ENCODE measurements at places on chromosomes 7 and 10.

- no peak for DNase-seq
- H3K4me1 ChIP-seq: no peaks in the 10 kb centered on the region
- peaks cover 37% of the 10 kb centered on the region for H3K27me3 ChIP-seq
- no peak overlapping the region for H3K27ac ChIP-seq
- H3K4me3 ChIP-seq: no peak overlapping the region
Measured at GRCh38 chr10:127736222-127736914, 617 bp upstream of the FOXI2 start.

DNA sequence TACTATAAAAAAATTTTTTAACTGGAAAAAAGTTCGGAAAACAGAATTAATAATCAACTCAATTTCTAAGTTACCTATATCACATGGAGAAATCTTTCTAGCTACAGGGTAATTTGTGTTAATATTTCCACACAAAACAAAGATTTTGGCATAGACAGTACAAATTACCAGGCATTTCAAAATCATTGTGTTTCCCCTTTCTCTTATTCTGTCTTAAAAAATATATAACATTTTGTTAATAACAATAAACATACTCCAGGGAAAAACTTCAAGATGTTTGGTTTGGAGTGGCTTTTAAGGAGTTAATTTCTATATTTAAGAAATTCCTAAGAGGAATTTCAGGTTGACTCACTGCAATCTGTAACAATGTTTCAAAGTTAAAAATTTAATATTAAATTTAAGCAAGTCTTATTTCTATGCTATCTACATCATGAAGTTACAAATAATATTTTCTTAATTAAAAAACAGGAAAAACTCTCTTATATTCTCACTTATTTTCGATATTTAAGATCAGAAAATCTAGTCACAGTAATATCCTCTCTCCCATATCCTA is 132.6 kb downstream of the NRBF2 start:
- peaks cover 32% of the 10 kb centered on the region for H3K4me1 ChIP-seq
- no peaks in the 10 kb centered on the region for H3K27me3 ChIP-seq
- DNase-seq: no peak
- peaks cover 21% of the 10 kb centered on the region for H3K36me3 ChIP-seq

GRCh38 chr7:33986951-33987947 is 81.9 kb downstream of the BMPER start:
- no peak for DNase-seq
- no peaks in the 10 kb centered on the region for H3K36me3 ChIP-seq
- no peak overlapping the region for H3K27ac ChIP-seq
- H3K27me3 ChIP-seq: no peaks in the 10 kb centered on the region
- no peak overlapping the region for H3K4me3 ChIP-seq

- H3K4me3 ChIP-seq: no peak overlapping the region
- H3K27me3 ChIP-seq: peaks cover 7% of the 10 kb centered on the region
- H3K4me1 ChIP-seq: no peaks in the 10 kb centered on the region
- H3K36me3 ChIP-seq: no peaks in the 10 kb centered on the region
- no peak overlapping the region for H3K27ac ChIP-seq
- DNase-seq: no peak
Measured at GRCh38 chr7:131166066-131166465, 161.6 kb upstream of the MKLN1 start.

- no peak overlapping the region for H3K4me3 ChIP-seq
- no peaks in the 10 kb centered on the region for H3K4me1 ChIP-seq
- no peaks in the 10 kb centered on the region for H3K27me3 ChIP-seq
- no peaks in the 10 kb centered on the region for H3K36me3 ChIP-seq
Measured at GRCh38 chr10:80985102-80985501, 447.4 kb downstream of the SH2D4B start.

- H3K27ac ChIP-seq: no peak overlapping the region
- no peaks in the 10 kb centered on the region for H3K4me1 ChIP-seq
- no peak for DNase-seq
Measured at GRCh38 chr7:41385996-41386395, 316.9 kb downstream of the INHBA start.

GRCh38 chr10:95788830-95789229 is 32.9 kb downstream of the ENTPD1 start:
- H3K27me3 ChIP-seq: no peaks in the 10 kb centered on the region
- no peak for DNase-seq
- peaks cover 10% of the 10 kb centered on the region for H3K36me3 ChIP-seq
- no peak overlapping the region for H3K4me3 ChIP-seq

DNA sequence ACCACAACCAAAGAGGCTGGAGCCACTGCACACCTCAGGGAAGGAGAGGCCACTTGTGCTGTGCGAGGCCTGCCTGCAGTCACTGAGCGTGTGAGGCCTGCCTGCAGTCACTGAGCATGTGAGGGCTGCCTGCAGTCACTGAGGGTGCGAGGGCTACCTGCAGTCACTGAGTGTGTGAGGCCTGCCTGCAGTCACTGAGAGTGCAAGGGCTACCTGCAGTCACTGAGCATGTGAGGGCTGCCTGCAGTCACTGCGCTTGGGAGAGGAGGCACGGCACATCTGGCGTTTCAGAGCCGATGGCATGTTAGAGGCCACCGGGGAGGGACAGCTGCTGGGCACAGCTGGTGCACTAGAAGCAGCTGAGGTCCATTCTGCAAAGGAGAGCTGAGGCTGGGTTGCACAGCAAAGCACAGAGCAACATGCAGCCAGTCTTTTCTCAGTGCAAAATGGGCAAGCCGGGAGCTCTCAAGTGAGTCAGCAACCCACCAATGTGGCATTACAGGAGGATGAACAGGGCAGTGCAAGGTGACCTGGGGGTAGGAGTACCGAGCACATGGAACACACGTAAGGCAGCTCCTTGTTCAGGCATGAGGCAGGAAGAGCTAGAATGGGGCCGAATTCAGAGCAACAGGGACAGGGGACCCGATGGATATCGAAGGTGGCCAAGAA is 540.1 kb downstream of the PTPRN2 start:
- no peaks in the 10 kb centered on the region for H3K36me3 ChIP-seq
- no peak overlapping the region for H3K27ac ChIP-seq

DNA sequence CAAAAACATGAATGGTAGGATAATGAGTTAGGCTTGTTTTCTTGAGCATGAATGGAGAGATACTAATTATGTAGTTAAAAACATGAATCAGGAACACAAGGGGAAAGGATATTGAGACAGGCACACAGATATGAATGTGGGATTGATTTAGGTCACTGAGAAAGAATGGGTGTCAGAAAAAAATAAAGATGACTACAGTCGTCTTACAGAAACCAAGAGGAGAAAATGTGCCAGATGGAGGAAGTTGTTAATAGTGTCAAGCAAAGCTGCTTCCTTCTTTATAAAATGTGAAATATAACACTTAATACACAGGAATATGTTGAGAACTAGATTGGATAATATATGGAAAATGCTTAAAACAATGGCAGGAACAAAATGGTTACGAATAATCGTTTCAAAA is 173.3 kb upstream of the BET1 start:
- no peak for DNase-seq
- peaks cover 2% of the 10 kb centered on the region for H3K4me1 ChIP-seq
- no peak overlapping the region for H3K27ac ChIP-seq
- H3K4me3 ChIP-seq: no peak overlapping the region
- no peaks in the 10 kb centered on the region for H3K36me3 ChIP-seq
- peaks cover 9% of the 10 kb centered on the region for H3K27me3 ChIP-seq

- peak overlapping the region; percentile 49 for H3K4me3 ChIP-seq
- H3K36me3 ChIP-seq: no peaks in the 10 kb centered on the region
- peak; percentile 83 for DNase-seq
- no peaks in the 10 kb centered on the region for H3K27me3 ChIP-seq
- no peak overlapping the region for H3K27ac ChIP-seq
Measured at GRCh38 chr7:100516135-100516812, 22.7 kb upstream of the AGFG2 start.

DNA sequence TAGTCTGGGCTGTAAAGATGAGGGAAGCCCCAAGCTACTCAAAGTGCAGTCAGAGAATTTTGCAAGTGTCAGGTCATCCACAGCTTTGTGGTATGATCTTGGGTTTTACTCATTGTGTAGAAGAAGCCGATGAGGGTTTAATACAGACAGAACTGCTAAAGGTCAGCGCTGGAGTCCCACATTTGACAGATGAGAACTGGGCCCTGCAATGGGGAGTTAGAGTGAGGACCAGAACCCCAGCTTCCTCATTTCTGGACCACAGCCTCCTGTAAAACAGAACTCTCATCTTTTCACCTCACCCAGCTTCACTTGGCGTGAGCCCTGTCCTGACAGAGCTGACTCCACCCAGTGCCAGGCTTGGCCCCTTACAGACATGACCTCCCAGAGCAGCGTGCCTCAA is 20.1 kb downstream of the LRRC20 start:
- H3K36me3 ChIP-seq: no peaks in the 10 kb centered on the region
- no peak overlapping the region for H3K27ac ChIP-seq
- H3K4me1 ChIP-seq: peaks cover 11% of the 10 kb centered on the region
- no peak overlapping the region for H3K4me3 ChIP-seq
- no peak for DNase-seq

GRCh38 chr10:71945819-71946474 is 18.2 kb upstream of the CHST3 start:
- H3K4me3 ChIP-seq: no peak overlapping the region
- no peak overlapping the region for H3K27ac ChIP-seq
- H3K27me3 ChIP-seq: peaks cover 2% of the 10 kb centered on the region
- peaks cover 2% of the 10 kb centered on the region for H3K36me3 ChIP-seq
- DNase-seq: no peak
- no peaks in the 10 kb centered on the region for H3K4me1 ChIP-seq

DNA sequence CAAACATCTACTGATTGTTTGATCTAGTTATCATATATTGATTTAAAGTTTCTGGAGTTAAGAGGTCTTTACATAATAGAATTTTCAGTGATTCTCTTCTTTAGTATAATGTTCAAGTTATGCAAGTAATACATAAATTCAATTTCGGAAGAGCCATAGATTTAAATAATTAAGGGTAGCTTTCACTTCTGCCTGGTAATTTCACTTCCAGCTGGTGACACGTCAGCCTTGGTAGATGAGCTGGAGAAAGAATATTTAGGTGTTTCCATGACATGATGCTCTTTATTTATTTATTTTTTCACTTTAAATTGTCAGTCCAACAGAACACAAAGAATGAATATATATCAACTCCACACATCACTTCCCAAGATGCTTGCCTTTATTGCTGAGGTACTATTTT is 5.2 kb upstream of the OTUD1 start:
- DNase-seq: no peak
- peaks cover 13% of the 10 kb centered on the region for H3K4me1 ChIP-seq
- H3K4me3 ChIP-seq: no peak overlapping the region
- H3K27me3 ChIP-seq: no peaks in the 10 kb centered on the region
- H3K36me3 ChIP-seq: no peaks in the 10 kb centered on the region
- H3K27ac ChIP-seq: no peak overlapping the region

DNA sequence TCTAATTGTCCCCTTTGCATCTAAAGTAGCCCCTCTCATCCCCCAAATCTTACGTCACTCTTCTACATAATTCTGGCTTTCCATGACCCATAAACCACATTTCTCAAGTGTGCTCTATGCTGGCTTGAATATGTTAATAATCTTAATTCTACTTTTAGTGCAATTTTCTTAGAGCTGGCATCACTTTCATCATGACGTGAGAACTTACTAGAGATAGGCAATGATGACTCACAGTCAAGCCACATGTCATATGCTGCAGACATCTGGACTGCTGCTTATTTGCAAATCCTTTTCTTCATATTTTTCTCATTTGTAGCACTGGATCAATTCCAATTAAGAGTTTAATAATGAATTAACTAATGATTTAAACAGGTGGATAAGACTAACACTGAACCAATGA is 260.7 kb upstream of the PRKCQ start:
- peaks cover 4% of the 10 kb centered on the region for H3K4me1 ChIP-seq
- H3K4me3 ChIP-seq: no peak overlapping the region
- peaks cover 26% of the 10 kb centered on the region for H3K27me3 ChIP-seq
- H3K36me3 ChIP-seq: no peaks in the 10 kb centered on the region

GRCh38 chr7:43944286-43944685 is 18.1 kb downstream of the UBE2D4 start:
- no peak overlapping the region for H3K27ac ChIP-seq
- no peak for DNase-seq
- H3K36me3 ChIP-seq: peaks cover 10% of the 10 kb centered on the region
- no peaks in the 10 kb centered on the region for H3K27me3 ChIP-seq

DNA sequence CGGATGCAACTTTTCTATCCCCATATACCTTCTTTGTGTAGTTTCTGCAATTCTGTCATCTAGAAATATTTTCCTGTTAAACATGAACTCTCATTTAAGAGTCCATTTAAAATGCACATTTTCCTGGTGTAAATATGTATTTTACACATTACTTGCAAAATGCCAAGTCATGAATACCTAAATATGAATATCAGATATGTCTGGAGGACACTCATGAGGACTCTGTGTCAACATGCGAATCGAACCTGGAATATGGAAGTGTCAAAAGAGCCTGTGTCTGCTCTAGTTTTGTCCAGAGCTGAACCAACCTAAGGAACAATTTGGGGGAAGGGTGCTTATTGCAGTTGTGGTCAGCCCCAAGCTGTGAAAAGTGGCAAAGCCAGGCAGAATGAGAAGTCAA is 163.7 kb upstream of the CELF2 start:
- H3K36me3 ChIP-seq: no peaks in the 10 kb centered on the region
- H3K27ac ChIP-seq: no peak overlapping the region
- no peak for DNase-seq
- H3K27me3 ChIP-seq: peaks cover 17% of the 10 kb centered on the region
- no peaks in the 10 kb centered on the region for H3K4me1 ChIP-seq

DNA sequence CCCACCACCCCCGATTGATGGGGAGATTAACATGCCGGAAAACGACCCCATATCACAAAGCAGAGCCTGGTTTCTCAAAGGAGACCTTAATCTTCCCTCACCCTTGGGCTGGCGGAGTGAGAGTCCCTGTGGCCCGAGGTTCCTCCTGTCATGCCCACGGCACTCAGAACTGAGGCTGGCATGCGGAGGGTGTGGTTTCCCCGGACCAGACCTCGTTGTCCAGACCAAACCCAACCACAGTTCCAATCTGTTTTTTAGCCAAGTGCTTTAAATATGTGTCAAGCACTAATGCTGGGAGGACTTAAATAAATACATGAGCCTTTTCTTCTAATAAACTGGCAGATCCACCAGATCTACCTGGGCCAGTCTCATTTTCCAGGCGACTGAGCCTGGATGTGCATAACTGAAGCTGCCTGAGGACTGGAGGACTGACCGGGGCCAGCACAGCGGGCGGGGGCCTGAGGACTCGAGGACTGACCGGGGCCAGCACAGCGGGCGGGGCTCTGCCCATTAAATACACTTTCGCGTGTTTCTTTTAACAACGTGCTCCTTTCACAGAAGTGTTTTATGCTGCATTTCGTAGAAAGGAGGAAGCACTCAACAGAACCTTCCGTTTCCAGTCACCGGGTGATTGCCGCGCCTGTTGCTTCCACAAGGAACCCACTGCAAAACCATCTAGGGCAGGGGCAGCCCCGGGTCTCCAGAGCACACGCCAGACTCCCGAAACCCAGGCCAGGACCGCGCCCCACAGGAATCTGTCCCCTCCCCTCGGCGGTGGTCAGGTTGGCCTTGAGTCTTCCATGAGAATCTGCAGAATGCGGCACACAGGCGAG is 334.6 kb downstream of the PTPRN2 start:
- H3K4me3 ChIP-seq: no peak overlapping the region
- H3K36me3 ChIP-seq: no peaks in the 10 kb centered on the region
- no peak overlapping the region for H3K27ac ChIP-seq
- no peaks in the 10 kb centered on the region for H3K27me3 ChIP-seq

All from activated CD4-positive, alpha-beta T cell treated with anti-CD3 and anti-CD28 coated beads, Interleukin-2, amount 10 ng/mL, durations not matched to agents 24 days and 14 days (primary cell).